Fibroblast of the conjunctiva (primary cell): ENCODE measurements at places on chromosomes 5 and 9.

DNA sequence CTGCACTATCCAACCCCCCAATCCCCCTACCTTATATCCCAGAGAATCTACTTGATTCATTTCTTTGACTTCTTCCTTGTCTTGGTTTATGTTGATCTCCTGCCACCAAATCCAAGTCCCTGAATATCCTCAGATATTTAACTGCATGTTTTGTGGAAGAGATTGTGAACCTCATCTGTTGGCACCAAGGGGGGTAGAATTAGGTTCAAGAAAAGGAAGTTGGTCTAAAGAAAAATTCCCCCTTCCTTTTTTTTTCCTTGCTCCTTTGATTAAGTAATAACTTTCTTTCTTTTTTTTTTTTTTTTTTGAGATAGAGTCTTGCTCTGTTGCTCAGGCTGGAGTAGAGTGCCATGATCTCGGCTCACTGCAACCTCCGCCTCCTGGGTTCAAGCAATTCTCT, 526 bp upstream of the CD14 start:
- no peak for DNase-seq

DNA sequence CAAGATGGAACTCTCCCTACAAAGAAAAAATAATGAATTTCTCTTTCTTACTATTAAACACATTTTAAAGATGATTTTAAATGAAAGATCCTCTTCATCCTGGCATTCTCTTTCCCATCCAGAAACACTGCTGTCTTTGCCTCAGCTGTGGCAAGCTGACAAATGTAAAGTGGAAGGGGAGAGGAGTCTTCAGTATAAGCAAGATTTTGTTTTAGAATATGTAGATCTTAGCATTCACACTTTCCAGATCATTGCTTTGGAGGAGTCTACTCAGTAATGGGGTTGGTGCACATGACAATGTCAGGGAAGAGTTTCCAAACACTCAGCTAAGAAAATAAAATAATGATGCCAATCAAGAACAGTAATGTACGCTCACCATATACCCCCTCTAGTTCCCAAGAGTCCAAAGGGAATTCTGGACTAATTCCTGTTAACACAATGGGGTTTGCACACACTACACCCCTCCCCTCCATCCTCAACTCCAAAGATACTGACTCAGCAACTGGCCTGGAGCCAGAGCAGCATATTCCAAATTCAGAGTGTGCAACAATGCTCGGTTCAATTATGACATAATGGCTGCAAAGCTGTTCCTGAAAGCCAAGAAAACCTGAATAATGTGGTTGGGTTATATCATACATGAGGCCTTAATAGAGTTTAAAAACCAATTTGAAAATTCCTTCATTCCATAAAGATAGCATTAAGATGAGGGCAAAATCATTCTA, 4.6 kb downstream of the C5orf63 start:
- peak; percentile 43 for DNase-seq

DNA sequence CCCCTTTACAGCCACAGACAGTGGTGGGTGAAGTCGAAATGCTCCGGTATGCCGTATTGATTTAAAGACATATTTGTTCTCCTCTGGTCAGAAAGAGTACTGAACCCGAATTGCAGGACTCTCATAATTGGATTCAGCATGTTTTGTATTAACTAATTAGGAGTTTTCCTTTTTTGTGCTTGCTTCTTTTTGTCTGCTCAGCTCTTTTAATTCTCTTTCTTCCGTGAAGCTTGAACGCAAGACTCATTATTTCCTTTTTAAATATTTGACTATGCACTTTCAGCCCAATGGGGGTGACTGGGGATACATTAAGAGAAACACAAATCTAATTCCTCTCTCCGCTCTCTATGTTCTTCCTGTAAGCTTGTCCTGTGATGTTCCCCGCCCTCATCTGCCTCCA, 246.6 kb upstream of the IRX2 start:
- DNase-seq: no peak

DNA sequence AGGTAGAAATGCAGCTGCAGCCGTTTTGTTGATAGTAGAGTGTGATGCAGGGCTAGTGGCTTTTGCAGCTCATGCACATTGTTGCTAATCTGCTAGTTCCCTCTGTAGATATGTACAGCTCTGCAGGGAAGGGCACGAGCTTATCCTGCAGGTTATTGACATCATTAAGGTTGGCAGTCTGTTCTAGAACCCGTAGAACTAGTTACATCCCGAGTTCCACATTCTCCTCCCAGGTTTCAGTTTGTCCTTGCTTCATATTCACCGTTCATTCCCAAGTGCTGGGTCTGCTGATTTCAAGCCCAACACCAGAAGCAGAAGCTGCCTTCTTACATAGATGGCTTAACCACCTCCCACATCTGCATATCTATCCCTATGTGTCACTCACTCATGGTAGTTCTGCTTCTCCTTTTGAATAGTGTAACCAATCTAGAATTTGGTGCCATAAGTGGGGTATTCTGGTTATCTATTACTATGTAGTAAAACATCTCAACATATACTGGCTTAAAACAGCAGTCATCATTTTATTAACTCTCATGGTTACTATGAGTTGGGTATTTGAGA, 38.1 kb downstream of the CRHBP start:
- no peak for DNase-seq

DNA sequence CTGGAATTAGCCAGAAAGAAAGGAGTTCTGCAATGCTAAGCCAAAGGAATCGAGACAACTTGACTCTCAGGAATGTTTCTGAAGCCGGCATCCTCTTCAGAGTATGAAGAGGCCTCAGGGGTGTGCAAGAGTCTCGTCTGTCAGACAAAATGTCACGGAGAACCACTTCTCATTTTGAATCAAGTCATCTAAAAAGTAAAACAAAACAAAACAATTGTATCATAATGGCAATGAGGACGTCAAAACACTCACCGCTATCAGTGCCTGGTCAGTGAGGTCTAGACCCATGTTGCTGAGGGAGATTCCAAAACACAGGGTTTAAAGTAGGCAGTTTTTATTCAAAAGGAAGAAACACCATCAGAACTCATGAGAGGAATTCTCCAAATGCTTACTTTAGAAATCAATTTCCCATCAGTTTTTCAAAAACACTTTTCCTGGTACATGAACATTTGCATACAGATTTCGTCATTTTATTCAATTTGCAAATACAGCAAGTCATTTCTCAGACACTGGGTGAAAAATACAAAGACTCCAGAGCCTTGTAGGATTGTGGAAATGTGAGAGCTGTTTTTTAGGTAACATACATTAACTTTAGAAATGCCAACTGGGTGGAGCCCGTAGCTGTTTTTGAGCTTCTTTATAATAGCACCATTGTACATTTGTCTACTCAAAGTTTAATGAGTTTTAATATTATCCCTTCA, 89.5 kb upstream of the MAP3K1 start:
- no peak for DNase-seq

- DNase-seq: no peak
Measured at GRCh38 chr5:76709762-76710161, 6.2 kb upstream of the F2R start.

GRCh38 chr5:18968966-18969365, 1019.0 kb downstream of the CDH18 start:
- no peak for DNase-seq

- DNase-seq: no peak
Measured at GRCh38 chr5:76591366-76591765, 31.8 kb downstream of the F2RL2 start.

DNA sequence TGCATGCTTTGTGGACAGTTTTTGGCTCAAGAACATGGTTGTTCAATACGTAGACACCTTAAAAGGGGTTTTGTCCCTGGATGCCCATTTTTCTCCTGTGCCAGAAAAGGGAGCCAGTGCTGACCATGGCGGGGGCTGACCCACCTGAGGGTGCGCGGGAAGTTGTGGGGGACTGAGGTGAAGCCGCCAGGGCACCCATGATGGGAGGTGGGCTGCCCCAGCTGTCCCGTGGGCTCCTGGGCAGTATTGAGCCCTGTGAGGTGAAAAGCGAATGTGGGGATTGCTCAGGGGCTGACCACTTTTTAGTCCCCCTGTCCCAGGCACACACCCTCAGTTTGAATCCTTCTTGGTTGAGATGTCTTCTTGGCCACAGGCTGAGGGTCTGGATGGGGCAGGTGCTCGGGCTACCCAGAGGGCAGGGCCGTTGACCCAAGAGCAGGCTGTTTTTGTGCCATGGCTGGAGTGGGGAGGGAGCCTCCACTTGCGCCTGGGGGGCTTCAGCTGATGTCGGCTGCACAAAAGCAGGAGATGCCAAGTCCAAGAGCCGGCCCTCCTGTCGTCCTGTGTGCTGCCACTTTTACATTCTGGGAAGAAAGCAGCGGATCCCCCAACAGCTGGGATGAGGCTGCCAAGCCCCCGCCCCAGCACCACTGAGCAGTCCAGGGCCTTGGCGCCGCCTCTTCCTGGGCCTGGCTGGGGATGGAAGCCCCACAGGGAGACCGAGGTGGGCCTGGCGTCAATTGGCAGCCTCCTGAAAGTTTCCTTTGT, 120.1 kb downstream of the WNK2 start:
- DNase-seq: no peak

DNA sequence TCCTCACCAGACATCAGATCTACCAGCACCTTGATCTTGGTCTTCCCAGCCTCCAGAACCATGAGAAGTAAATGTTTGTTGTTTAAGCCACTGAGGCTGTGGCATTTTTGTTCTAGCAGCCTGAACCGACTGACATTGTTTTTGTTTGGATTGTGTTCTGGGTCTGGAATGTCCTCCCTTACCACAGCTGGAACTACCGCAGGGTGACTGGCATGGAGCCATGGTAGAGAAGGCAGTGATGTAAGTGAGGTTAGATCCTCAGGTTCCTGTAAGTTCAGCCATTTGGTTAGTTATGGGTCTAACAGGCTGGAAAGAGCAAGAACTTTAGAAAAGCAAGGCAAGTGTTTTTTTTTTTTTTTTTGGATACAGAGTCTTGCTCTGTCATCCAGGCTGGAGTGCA, 209.3 kb downstream of the DAB2IP start:
- DNase-seq: peak; percentile 68

DNA sequence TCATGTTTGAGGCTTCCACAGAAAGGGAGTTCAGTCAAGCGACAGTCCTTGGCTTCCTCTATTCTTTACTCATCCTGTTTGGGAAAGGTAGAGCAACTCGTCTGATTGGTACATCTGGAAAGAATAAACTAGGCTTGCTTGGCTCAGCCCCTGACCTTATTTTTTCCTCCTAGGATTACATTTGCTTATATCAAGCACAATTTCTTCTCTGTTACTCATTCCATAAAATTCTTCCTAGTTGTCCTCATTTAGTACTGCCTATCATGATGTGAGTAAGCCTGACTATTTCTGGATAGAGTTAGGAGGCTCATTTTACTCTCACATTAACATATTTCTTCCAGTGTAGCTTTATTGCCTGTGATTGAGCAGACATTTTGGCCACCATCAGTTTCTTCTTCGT, 10.9 kb upstream of the CARNMT1 start:
- peak; percentile 78 for DNase-seq

GRCh38 chr5:120372899-120373298, 91.2 kb upstream of the PRR16 start:
- DNase-seq: no peak

- no peak for DNase-seq
Measured at GRCh38 chr5:627840-628239, 15.7 kb downstream of the CEP72 start.

DNA sequence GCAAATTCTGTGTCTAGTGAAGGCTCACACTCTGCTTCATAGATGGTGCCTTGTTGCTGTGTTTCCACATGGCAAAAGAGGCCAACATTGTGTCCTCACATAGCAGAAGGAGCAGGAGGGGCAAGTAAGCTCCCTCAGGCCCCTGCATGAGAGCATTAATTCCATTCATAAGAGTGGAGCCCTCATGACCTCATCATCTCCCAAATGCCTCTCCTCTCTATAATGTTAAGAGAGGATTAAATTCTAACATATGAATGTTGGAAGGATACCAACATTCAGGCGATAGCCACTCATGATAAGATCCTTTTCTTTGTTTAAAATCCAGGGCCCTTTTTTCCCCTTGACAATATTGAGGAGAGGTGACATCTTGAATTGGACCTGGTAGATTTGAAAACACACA, 35.2 kb upstream of the PAM start:
- DNase-seq: no peak

DNA sequence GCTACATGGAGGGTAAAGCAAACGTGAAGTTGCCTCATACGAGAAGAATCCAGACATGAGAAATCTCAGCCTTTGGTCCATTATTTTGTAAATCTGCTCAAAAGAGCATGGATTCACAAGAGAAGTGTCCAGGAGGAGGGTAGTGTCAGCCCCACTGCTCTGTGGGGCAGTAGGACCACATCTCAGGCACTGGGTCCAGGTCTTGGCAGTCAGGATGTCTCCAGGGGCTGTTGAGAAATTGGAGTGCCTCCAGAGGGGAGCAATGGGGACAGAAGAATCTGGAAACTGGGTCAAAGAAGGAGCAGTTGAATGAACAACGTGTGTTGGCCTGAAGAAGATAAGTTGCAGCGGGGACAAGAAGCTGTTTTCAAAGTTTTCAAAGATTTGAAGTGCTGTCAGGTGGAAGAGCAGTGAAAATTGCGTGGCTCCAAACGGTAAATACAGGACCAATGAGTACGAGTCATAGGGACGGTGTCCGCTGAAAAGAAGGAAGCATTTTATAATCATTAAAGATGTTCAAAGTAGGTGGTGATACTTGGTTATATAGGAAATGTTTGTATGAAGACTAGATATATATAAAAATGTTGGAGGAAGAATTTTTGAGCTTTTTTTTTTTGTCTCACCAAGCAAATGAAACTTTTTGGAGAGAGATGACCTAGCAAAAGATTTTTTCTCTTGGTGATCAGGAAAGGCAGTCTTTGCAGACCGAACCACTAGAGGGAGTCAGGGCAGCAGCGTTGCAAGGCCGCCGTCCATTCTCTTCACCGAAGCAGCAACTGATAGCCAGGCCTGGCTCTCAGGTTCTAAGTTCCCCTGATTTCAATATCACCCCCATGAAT, 57.1 kb upstream of the ZBED3 start:
- peak; percentile 73 for DNase-seq

- no peak for DNase-seq
Measured at GRCh38 chr5:92992073-92992472, 588.9 kb downstream of the NR2F1-AS1 start.
